ENCODE measurements at places on chromosomes 5 and 9.

GRCh38 chr5:37248421-37248969 lies 681 bp downstream of the CPLANE1 start:
- DNase-seq: no peak

GRCh38 chr9:78397454-78397853 lies 100.5 kb downstream of the PSAT1 start:
- DNase-seq: no peak

- no peak for DNase-seq
Observed at GRCh38 chr9:97852001-97852398, 1.0 kb upstream of the FOXE1 start.

DNA sequence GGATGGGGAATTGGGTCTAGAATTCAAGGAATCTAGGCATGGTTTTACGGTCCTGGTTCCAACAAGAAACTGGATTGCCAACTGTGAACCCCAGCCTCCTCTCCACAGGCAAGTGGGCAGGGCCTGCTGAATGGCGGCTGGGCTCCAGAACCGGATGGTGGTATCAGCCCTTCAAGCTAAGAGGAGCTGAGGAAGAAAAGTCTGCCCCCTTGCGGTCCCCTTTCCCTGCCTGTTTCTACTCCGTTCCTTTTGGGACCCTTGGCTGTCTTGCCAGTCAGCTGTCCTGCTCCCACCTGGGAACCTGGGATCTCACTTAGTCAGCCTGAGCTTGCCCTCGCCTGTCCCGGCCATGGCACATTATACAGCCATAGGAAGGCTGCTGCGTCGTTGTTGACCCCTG lies 234.4 kb upstream of the DAPK1 start:
- DNase-seq: no peak

GRCh38 chr5:137933491-137933911 lies 44.2 kb downstream of the PKD2L2 start:
- DNase-seq: no peak

DNA sequence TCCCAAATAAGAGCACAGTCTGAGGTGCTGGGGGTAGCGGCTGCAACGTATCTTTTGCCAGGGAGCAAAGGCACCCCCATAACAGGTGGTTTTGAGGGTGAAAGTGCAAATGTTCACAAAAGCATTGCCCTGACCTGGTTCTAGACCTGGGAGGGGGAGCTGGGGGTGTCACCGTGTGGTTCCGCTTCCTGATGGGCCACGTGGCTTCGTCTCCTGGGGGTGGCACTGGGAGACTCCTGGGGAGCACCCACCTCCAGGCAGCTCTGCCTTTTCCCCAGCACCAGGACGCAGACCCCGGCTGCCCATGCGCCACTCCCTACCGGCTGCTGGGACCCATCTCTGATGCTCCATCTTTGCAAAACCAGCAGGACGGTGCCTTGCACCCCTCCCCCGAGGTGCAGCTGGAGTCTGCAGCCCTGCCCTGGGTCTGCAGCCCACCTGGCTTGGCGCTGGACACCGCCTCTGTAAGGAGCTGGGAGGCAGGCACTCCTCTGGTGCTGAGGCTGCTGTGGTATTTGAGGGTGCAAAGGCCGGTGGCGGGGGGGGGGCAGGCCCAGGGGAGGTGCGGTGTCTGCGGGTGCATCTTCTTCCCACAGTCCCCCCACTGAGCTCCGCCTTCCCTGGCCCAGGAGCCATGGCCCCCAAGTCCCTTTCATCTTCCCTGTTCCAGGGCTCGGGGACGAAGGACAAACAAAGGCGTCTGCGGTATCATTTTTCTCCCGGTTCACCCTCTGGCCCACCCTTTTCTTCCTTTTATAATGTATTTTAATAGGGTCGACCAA lies 29.8 kb upstream of the RXRA start:
- DNase-seq: no peak

GRCh38 chr5:173457482-173457881 lies 129.3 kb upstream of the STC2 start:
- DNase-seq: peak; percentile 74

GRCh38 chr9:35415402-35416097 lies 74.4 kb upstream of the RUSC2 start:
- no peak for DNase-seq

GRCh38 chr5:157026789-157027424 lies 32.0 kb downstream of the HAVCR1 start:
- no peak for DNase-seq

- no peak for DNase-seq
Observed at GRCh38 chr5:13662626-13663025, 281.9 kb downstream of the DNAH5 start.

- no peak for DNase-seq
Observed at GRCh38 chr5:148963664-148964063, 99.2 kb downstream of the SH3TC2 start.

- no peak for DNase-seq
Observed at GRCh38 chr5:54207566-54207965, 102.8 kb downstream of the ARL15 start.

DNA sequence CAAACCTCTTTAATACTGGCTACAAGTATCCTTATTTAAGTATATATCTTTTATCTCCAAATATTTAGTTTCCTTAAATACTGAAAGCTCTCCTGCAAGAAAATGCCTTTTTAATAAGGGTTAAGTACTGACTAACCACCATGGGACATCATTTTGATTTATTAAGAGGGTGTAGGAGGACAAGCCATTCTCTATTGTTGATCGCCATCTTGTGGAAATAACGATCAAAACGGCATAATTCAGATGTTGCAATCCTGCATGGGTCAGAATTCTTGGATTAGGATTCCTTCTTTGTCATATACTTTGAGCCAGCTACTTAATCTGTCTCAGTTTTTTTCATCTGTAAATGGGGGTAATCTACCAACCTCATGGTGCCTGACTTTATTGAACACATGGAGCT lies 28.7 kb upstream of the C5orf46 start:
- DNase-seq: no peak

GRCh38 chr9:125797930-125798329 lies 50.8 kb downstream of the PBX3 start:
- DNase-seq: no peak

GRCh38 chr9:91255327-91255726 lies 106.4 kb downstream of the AUH start:
- no peak for DNase-seq

- no peak for DNase-seq
Observed at GRCh38 chr9:98839724-98840123, 32.3 kb downstream of the GALNT12 start.

- no peak for DNase-seq
Observed at GRCh38 chr5:170534177-170534576, 30.4 kb downstream of the KCNIP1 start.

- DNase-seq: no peak
Observed at GRCh38 chr5:61734966-61735365, 402.9 kb downstream of the ZSWIM6 start.

GRCh38 chr5:14880688-14881087 lies 9.1 kb upstream of the ANKH start:
- no peak for DNase-seq

DNA sequence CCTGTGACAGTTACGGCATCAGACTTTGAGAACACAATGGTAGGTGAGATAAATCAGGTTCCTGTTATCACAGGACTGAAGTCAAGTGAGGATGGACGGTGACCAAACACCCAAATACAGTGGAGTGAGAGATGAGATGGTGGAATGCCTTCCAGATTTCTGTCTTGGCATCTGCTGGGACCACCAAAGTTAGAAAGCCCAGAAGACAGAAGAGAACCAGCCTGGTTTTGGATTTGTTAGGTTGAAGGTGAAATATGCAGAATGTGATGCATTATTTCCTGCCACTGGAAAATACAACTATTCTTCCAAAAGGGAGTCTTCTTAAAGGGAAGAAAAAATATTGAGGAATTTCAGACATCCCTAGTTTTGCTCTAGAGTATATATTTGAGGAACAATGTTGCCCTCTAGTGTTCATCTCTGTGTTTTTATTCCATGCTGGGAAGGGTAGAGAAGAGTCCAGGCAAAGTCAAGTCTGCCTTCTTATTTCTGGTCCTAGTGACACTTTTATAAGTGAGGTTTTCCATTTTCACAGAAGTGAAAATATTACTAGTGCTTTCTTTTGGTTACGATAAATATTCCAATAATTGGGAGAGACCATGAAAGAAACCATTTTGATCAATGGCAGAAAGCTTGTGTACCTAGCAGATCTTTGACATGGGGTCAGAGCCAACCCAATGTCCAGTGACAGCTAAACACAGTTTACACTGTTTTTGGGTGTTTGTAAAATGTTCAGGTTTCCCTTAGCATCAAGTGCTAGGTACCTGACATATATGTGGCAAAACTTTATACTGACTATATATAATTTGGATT lies 142.3 kb upstream of the ANKH start:
- no peak for DNase-seq

GRCh38 chr5:55438998-55439397 lies 95.8 kb downstream of the PLPP1 start:
- DNase-seq: peak; percentile 68

- DNase-seq: no peak
Observed at GRCh38 chr5:117455236-117456233, 880.9 kb upstream of the SEMA6A start.

GRCh38 chr9:82271106-82271561 lies 282.6 kb downstream of the SPATA31D1 start:
- no peak for DNase-seq

DNA sequence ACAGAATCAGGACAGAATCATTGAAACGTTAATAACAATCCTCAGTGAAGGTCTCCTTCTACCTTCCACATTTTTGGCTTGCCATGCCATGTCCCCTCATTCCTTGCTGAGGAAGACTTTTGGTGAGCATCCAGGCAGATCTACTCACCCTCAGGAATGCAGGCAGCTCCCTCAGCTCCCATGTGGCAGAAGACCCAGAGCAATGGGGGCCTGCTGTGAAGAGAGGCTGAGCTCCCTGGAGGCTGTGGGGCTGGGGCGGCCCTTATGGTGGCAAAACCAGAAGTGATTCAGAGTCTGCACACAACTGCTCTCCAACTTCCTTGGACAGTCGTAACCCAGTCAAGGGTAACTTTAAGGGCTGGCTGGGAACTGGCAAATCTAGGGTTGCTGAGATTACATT lies 247.2 kb upstream of the EFNA5 start:
- DNase-seq: no peak

- DNase-seq: no peak
Observed at GRCh38 chr9:7328453-7328852, 471.1 kb downstream of the DMAC1 start.

DNA sequence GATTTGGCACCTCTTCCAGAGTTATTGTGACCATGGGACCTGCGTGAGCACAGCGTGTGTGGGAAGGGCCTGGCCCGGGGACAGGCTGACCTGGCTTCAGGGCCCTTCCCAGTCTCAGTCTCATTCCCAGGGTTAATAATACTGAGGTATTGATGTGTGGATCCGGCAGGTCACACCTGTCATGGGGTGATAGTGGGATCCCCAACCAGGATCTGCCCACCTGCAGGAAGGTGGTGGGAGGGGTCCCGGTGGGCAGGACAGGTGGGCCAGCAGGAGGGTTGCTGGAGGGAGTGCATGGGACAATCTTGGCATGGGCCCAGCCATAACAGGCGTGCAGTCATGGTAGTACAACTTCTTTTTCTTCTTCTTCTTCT lies 55.4 kb downstream of the COL15A1 start:
- no peak for DNase-seq

DNA sequence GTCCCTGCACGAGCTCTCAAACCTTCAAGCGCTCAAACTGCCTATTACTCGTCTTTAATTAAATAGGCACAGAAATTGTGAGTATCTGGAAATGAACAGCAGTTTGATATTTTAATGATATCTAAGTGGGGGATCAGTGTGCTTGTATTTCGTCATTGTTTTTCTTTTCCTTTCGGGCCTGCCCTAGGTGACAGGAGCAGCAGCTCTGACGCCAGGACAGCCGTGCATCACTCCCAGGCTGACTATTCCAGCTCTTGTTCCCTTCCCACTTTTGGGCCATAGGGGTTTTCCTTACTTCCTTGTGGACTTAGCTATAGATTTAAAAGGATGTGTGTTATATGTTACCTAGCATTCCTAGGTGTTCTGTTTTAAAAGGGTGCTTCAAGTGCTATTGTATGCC lies 9.5 kb downstream of the BNIP1 start:
- DNase-seq: no peak

GRCh38 chr5:32029261-32029660 lies 144.9 kb downstream of the GOLPH3 start:
- no peak for DNase-seq

DNA sequence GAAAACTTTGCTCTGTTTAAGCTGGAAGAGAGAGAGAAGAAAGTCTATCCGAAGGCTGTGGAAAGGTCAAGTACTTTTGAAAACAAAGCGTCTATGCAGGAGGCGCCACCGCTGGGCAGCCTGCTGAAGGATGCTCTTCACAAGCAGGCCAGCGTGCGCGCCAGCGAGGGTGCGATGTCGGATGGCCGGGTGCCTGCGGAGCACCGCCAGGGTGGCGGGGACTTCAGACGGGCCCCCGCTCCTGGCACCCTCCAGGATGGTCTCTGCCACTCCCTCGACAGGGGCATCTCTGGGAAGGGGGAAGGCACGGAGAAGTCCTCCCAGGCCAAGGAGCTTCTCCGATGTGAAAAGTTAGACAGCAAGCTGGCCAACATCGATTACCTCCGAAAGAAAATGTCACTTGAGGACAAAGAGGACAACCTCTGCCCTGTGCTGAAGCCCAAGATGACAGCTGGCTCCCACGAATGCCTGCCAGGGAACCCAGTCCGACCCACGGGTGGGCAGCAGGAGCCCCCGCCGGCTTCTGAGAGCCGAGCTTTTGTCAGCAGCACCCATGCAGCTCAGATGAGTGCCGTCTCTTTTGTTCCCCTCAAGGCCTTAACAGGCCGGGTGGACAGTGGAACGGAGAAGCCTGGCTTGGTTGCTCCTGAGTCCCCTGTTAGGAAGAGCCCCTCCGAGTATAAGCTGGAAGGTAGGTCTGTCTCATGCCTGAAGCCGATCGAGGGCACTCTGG lies 32.6 kb downstream of the CD180 start:
- DNase-seq: no peak

DNA sequence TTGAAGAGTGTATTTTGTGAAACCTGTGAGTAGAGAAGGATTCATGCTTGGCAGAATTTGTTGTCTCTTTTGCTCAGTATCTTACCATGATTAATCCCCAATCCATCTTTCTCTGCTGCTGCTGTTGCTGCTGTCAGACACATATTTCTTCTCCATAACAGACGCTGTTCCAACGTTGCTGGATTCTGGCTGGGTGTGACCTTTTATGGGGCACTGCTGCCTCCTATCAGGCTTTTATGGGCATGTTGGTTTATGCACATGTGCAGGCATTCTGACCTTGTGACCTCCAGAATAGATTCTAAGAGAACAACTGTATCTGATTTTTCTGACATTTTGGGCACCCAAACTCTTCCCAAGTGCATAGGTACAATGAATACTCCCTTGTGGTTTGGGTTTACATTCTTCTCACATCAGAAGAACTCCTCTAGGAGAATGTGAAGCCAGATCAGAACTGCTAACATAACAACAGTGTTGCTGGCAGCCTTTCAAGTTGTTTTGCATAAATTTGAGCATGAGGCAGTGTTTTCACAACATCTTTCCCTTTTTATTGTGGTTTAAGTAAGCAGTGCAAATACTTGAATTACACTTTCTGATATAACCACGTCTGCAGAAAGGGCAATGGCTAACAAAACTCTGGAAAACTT lies 9.2 kb upstream of the ISL1 start:
- no peak for DNase-seq

GRCh38 chr9:4339836-4340560 lies 40.1 kb upstream of the GLIS3 start:
- no peak for DNase-seq

- peak; percentile 18 for DNase-seq
Observed at GRCh38 chr5:39714036-39714698, 289.4 kb upstream of the DAB2 start.

- DNase-seq: no peak
Observed at GRCh38 chr5:73233053-73233460, 60.1 kb downstream of the TMEM174 start.

GRCh38 chr5:16886366-16886736 lies 49.7 kb downstream of the MYO10 start:
- no peak for DNase-seq
